ENCODE measurements at places on chromosomes 13 and 19.

- no peak for DNase-seq
These were observed 305.1 kb downstream of the ITGBL1 start for GRCh38 chr13:101757446-101758039.

DNA sequence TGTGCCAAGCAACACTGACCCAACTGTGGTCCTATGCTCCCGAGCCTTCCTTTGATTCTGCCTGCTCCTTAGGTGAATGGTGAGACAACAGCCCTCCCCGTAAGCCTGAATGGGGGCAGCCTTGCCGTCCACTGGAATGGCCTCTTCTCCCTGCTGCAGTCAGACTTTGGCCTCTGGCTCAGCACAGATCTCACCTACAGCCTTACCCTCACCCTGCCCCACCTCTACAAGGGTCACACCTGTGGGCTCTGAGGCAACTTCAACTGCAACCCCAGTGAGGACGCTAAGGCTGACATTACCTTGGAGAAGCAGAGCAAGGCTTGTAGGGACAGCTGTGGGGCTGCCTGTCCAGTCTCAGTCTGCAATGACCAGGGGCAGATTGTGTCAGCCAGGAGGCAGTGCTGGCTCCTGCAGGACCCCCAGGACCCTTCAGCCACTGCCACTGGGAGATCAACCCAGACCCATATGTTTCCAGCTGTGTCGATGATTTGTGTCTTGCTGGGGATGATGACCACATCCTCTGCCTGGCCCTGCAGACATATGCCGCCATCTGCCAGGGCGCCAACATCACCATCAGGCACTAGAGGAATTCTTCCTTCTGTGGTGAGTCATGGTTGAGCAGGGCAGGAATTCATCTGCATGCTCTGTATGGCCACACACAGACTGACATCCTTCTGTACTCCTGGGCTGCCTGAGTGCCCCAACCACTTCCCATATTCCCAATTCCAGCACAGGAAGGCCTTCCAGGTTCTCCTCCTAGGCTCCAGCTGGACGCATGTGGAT, 27.3 kb upstream of the FXYD3 start:
- no peak for DNase-seq

DNA sequence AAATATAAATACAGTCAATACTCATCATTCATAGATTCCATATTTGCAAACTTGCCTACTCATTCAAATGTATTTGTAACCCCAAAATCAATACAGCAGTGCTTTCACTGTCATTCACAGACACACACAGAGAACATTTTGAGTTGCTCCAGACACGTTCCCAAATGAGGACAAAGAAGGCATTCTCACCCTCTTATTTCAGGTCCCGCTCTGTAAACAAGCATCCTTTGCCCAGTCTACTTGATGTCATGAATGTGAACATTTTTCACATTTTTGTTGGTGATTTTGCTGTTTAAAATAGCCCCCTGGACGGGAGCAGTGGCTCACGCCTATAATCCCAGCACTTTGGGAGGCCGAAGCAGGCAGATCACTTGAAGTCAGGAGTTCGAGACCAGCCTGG, 15.5 kb downstream of the C19orf47 start:
- DNase-seq = no peak

DNA sequence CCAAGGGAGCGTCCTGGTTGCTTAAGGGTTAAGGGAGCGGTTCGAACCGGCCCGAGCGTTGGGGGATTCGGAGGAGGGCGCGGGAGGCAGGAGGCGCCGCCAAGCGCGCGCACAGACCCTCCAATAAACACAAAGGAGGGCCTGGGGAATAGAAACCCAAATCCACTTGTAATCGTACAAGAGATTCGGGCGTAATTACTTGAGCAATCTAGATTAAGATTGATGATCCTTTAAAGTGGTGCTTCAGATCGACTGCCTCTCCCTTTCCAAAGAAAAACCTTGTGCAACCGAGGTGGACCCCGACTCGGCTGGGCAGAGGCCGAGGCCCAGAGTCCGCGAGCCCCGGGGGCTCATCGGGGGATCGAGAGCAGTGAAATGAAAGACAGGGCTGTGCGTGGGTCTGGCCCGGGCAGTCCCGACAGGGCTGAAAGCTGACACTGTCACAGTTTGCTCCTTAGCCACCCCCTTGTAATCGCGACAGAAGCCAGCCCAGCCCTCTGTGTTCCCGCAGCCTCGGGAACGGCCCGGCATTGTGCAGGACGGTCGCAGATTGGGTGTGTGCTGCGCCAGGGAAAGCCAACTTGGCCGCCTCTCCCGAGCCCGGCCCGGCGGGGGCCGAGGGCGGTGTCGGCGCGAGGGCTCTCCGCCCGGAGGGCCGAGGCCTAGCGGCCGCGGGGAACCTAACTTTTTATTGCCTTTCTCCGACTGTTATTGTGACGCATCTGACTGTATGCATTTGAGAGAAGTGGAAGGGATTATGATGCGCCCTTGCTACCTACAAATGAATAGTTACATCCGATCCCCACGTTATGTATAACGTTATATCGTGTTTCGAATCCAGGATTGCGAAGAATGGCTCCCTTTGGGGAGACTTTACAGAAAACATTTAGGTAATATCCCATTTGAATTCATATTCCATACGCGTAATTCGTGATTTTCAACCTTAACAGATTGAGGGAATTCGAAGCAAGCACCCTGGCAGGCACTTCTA, 5.5 kb downstream of the MAB21L1 start:
- DNase-seq = no peak

DNA sequence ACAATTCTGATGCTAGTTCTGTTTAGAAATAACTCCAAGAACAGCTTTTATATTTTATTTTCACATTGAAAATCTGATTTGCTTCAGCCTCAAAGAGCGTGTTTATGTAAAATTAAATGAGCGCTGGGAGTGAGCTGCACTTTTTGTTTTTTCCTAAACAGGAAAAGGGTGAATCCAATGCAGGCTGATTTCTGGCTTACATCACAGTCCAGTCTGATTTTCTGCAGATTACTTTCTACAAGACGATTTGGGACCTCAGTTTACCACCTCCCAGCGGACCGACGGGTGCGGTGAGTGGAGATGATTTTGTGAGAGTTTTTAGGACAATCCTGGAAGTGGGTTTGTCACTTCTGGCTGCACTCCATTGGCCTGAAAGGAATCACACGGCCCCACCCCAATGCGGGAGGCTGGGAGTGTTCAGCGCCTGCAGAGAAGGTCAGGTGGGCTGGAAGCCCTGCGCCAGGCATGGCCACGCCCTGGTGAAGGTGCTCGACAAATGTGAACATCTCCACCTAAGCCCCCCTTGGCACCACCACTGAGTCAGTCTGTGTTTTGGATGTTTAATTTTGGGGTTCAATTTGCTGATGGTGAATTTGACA, 90.1 kb downstream of the ANKRD10 start:
- DNase-seq = no peak
